ENCODE measurements at places on chromosomes 7 and 10. TPM values are rescaled to one million over a fixed set of nuclear protein-coding genes. Genes with fewer than 3 reads are reported as not detected.

GIMAP7 gene
- not detected for total RNA-seq

DNA sequence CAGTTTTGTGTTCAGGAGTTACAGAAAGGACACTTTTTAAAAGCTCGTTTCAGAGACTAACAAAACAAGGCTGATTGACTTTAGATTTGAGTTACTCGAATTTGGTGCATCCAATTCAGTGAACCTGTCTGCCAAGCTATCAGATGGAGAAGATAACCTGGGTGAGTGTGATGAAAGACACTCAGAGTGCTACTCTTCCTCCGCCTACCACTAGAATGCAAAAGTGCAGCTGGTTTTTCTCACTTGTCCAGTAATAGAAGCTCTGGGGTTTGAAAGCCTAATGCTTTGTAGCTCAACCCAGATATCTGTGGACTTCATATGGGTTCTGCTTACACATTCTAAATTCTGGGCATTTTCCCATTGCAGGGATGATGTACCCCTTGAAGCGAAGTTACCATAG lies 82.8 kb upstream of the NPY start:
- no peak for DNase-seq

SKIDA1 gene
- total RNA-seq: 22.3 TPM

- no peak for DNase-seq
These were observed 24.7 kb downstream of the EN2 start for GRCh38 chr7:155482511-155483183.

ITIH2 gene
- not detected for total RNA-seq

- DNase-seq: no peak
These were observed 34.3 kb upstream of the HERPUD2 start for GRCh38 chr7:35729061-35729783.

GRCh38 chr7:43244784-43245183 lies 132.3 kb downstream of the HECW1 start:
- DNase-seq: no peak

WEE2 gene
- total RNA-seq: not detected

- DNase-seq: no peak
These were observed 98.7 kb upstream of the SEMA3D start for GRCh38 chr7:85285527-85285926.

- DNase-seq: no peak
These were observed 502.2 kb downstream of the ARL4A start for GRCh38 chr7:13189668-13190067.

ZNF467 gene
- total RNA-seq: 9.8 TPM

- DNase-seq: no peak
These were observed 13.6 kb upstream of the GPNMB start for GRCh38 chr7:23232966-23233365.

DNA sequence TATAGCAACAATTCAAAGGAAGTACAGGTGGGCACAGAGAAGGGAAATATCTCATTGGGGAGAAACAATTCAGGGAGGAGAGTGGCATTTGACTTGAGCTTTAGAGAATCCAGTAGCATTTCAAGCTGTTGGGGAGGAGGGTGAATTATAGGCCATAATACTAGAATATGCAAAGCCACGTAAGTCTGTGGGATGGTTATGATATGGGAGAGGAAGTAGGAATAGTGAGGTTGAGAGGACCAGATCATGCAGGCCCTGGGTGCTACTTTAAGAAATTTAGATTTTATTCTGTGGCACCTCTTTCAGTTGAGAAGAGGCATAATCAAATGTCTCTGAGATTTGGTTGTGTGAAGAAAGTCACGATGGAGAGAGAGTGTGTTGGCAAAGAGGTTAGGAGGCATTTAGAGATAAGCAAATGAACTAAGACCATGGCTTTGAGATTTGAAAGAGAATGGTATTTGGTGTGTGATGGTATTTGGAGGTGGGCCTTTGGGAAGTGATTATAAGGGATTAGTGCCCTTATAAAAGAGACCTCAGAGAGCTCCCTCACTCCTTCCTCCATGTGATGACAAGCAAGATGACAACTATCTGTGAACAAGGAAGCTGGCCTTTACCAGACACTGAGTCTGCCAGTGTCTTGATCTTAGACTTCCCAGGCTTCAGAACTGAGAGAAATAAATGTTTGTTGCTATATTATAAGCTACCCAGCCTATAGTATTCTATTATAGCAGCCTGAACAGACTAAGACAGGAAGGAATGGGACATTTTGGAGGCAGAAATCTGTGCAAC lies 15.1 kb downstream of the ADD3 start:
- no peak for DNase-seq

TFR2 gene
- 1.7 TPM for total RNA-seq

GRCh38 chr7:17402628-17403278 lies 104.3 kb downstream of the AHR start:
- no peak for DNase-seq

DNA sequence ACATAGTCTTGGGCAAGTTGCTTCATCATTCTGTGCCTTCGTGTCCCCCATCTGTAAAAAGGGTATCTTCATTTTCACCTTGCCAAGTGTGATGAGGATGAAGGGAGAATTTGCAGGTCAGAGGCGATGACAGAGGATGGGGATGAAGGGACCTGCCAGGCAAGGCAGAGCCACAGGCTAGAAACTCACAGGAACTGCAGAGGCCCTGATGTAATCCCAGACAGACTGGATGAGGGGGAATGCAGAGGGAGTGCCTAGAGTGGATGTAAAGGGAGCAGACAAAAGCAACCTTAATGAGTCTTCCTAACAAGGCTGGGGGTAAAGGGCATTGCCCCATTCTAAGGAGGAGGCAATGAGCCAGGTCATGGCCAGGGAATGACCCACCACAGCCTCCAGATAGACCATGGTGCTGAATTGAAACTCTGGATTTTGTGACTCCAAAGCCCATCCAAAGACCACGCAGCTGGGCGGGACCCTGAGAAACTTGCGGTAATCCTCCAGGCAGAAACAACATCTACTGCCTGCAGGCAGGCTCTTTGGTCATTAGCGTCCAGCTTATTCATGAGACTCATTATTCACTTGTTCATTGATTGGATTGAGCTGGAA lies 1.9 kb downstream of the ANTXRL start:
- no peak for DNase-seq

DNA sequence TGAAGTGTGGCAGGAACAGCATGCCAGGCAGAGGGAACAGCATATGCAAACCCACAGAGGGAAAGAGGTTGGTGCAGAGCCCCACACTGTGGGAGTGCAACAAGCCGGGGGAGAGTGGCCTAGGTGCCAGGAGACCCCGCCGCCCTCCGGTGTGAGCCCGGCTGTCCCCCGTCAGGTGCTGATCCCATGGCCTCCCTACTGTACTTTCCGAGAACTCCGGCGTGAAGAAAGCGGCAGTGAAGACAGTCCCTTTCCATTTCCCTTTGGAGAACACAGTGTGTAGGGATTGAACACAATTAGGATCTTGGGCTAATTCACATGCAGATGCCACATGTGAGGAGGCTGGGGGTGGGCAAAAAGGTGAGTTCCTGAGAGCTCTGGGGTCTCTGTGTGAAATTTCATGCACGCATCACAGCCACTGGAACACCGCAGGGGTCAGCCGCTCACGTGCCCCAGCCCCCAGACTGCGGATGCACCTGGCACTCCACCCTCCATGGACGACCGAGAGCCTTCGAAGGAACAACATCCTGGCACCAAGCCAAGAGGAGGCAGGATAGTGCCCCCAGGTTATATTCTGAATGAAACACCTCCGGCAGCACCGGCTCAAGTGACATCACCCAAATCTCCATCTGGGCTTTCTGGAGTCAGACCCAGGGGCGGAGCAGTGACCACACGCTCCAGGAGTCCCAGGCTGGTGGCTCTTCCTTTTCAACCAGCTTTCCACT lies 82.1 kb upstream of the PPP2R2D start:
- no peak for DNase-seq

METTL27 gene
- not detected for total RNA-seq

DNA sequence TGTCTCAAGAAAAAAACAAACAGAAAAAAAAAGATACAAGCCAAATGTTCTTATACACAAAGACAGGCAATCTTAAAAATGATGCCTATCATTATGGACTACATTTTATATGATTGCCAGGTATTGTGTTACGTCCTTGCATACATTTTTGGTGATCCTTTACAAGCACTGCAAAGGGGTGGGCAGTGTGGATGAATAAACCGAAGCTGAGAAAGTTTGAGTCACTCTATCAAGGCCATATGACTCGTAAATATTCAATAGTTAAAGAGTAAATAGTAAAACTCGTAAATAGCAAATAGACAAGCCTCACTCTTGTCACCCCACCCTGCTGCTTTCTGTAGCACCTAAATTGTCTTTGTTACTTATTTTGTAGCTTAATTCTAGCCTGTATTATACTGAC lies 326.2 kb downstream of the FRMD4A start:
- no peak for DNase-seq

STAMBPL1 gene
- total RNA-seq: not detected

GRCh38 chr10:24920907-24921881 lies 31.2 kb downstream of the PRTFDC1 start:
- peak; percentile 9 for DNase-seq

GRCh38 chr10:78442836-78443550 lies 409.3 kb downstream of the RPS24 start:
- DNase-seq: no peak

DNA sequence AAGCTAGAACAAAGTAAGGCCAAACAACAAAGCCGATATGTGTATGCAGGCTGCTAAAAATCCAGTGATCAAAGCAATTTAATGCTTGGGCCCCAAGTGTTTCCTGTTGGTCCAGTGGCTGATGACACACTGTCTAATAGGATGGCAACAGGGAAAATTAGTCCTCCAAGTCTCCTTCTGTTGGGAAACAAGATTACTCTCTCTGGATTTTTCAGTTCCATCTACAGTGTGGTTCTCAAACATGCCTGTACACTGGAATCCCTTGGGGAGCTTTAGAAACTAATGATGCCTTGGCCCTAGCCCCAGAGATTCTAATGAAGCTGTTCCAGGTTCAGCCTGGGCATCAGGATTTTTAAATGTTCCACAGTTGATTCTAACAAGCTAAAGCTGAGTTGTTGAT lies 198.7 kb downstream of the AHR start:
- DNase-seq: no peak

GRCh38 chr7:17787257-17787656 lies 153.0 kb downstream of the SNX13 start:
- DNase-seq: no peak

All from G401 (cell line).